GDM1 (cell line): ENCODE measurements at places on chromosomes 4 and X.

GRCh38 chr4:167614866-167615265, 380.6 kb upstream of the SPOCK3 start:
- DNase-seq = no peak

DNA sequence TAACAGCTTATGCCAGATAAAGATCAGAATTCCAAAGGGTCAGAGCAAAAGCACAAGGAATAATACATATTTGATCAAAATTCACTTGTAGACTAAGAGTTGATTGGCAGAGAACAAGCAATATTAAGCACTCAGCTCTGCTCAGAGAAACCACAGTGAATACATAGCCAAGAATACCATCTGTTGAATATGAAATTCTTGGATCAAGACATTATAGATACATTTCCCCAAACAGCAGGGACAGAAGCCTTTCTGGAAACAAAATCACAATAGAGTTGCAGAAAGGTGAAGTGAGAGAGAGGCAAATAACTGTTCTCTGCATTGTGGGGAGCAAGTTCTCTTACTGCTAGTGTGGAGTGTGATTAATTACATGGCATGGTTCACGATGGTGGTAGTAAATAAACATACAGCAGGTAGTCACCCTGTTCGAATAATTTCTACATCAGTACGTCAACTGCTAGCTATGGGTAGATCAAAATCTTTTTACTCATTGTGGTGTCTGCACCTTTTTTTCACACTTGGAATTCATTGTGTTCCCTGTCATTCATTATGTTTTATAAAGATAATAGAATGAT, 366.7 kb downstream of the PCDH7 start:
- no peak for DNase-seq

- DNase-seq = no peak
Observed at GRCh38 chrX:140525448-140525847, 20.6 kb upstream of the SOX3 start.

GRCh38 chr4:87011340-87012034, 76.7 kb downstream of the AFF1 start:
- DNase-seq = no peak

DNA sequence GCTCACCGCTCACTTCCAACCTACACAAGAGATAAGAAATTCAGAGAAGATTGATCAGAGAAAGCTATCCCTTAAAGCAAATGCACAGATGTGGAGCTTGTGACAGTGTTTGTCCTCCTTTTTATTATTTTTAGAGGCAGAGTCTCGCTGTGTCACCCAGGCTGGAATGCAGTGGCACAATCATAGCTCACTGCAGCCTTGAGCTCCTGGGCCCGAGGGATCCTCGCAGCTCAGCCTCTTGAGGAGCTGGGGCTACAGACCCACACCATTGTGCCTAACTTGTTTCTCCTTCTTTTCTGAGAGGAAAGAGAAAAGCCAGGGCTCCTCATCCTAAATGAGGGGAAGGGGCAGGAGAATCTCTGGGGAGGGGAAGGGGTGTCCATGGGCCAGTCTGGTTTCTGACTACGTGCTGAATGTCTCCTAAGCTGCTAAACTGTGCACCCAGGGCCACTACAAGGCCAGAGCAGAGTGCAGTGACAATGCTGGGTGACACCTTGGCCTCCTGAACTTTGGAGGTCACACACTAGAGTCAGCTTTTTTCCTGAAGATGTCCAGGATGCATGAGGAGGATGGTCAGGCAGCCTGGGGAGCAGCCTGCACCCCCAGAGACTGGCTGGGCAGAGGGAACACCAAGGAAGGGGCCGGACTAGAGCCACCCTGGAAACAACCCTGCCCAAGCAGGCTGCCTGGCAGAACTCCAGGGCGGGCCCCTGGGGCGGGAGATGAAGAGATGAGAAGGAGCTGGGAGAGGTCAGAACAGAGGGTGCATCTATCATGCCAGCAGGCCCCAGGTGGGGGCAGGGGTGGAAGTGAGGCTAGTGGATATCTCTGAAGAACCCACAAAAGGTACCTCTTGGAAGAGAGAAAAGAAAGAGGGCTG, 55.5 kb upstream of the PROM1 start:
- DNase-seq = no peak

DNA sequence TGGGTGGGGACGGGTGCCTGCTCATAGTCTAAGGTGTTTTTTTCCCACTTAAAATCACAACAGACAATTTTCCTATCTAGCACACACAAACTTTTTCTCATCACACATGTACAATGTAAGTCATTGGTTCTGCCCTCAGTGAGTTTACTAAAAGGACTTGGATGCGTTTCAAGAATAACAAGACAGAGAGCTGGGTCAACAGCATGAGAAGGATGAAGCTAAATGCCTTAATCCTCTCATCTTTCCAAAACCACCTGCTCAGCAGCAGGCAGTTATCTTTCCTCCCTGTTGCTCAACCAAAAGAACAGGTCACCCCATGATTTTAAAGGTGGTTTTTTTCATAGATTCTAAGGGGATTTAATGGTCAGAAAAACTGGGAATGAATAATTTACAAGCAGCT, 40.1 kb downstream of the OFD1 start:
- DNase-seq = no peak

- DNase-seq = no peak
Observed at GRCh38 chr4:70057651-70058050, 7.4 kb downstream of the HTN1 start.
